AML-193 (cell line): ENCODE measurements at places on chromosomes 16 and 17.
A peak's percentile ranks its signal among the peaks of the same experiment; 100 is the strongest.

- DNase-seq: no peak
These were observed 24.8 kb upstream of the NSRP1 start for GRCh38 chr17:30091771-30092170.

- no peak for DNase-seq
These were observed 50.6 kb downstream of the RBBP6 start for GRCh38 chr16:24589997-24590396.

GRCh38 chr16:17384471-17384870, 86.3 kb downstream of the XYLT1 start:
- DNase-seq: no peak

GRCh38 chr17:3888343-3889171, 4.3 kb downstream of the CAMKK1 start:
- no peak for DNase-seq

DNA sequence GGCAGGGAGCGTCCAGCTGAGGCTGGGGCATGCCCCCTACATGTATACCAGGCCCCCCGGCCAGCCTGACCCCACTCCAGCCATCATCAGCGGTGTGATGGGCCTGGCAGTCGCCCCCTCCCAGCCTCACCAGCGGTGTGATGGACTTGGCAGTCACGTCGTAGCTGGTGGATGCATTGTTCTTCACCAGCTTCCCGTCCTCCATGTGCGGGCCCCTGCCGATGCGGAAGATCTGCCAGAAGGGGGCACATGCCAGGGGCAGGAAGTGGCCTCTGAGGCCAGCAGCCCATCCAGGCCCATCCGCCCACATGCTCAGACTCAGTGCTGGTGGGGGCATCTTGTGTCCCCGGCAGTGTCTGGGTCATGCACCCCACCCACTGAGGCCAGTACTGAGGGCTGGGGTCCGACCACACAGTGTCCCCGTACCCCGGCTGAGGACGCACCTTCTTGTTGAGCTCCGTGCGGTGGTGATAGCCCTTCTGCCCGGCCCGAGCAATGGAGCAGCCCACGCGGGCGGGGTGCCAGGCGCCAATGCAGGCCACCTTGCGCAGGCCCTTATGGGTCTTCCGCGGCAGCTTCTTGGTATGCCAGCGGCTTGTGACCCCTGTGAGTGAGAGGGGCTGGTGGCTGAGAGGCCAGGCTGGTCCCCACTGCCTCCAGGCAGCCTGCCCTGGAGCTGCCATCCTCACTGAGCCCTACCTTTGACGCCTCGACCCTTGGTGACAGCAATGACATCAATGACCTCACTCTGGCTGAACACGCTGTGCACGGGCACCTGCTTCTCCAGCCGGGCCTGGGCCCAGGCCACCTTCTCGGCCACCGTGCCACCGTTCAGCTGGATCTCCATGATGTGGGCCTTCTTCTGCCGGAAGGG, 3.7 kb upstream of the MSRB1 start:
- DNase-seq: no peak

GRCh38 chr16:57479976-57480753, 6.1 kb downstream of the DOK4 start:
- no peak for DNase-seq

DNA sequence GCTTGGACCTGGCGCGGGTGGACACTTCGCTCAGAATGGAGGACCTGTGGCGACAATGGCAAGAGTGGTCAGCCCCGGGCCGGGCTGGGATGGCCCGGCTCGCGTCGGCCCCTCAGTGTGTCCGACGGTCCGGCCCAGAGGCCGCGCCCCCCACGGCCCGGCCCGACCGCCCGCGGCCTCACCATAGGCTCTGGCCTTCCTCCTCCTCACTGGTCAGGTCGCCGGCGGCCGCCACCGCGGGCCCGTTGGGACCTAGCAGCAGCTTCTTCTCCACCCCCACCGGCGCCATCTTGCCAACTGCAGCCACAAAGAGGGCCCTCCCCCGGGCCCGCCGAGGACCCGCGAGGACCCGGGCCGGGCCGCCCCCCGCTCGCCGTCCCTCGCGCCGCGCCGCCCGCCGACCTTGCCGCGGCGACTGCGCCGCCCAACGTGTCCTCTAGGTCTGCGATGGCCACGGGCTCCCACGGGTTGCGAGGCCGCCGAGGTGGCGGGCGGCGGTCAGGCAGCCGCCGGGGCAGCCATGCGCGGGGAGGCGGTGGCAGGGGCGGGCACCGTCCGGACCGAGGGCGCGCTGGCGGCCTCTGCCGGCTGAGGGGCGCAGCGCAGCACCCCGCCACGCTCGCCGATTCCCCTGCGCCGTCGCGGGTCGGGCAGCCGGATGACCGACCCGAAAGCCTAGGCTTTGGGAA, at the start of gene DYNC1LI2:
DYNC1LI2 (minus strand) TSS at position 307 of the 689 bp plus-strand sequence; CDS start at position 289, 18 bp downstream.
- DNase-seq: peak; percentile 57

GRCh38 chr17:40361925-40362695, 2.4 kb downstream of the GJD3 start:
- no peak for DNase-seq

DNA sequence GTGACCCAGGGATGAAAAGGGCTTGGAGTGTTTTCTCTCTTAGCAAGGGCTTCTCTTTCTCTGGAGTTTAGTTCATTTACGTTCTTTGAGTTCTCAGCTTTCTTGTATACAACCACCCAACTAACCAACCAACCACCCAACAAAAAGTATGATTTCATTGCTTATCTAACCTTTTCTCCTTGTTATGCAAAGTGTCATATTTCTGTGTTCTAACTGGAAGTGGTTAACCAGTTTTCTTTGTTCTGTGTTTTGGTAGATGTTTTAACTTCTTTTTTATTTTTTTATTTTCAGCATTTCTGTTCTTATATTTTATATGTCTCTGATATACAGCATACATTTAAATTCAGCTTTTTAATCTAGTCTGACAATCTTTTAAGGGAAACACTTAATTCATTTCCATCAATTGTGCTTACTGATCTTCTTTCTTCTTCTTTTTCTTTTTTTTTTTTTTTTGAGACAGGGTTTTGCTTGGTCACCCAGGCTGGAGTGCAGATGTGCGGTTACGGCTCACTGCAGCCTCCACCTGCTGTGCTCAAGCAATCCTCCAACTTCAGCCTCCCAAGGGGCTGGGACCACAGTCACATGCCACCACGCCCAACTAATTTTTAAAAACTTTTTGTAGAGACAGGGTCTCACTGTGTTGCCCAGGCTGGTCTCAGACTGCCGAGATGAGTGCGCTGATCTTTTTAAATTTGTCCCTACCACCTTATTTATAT, 29.6 kb downstream of the NLK start:
- no peak for DNase-seq

DNA sequence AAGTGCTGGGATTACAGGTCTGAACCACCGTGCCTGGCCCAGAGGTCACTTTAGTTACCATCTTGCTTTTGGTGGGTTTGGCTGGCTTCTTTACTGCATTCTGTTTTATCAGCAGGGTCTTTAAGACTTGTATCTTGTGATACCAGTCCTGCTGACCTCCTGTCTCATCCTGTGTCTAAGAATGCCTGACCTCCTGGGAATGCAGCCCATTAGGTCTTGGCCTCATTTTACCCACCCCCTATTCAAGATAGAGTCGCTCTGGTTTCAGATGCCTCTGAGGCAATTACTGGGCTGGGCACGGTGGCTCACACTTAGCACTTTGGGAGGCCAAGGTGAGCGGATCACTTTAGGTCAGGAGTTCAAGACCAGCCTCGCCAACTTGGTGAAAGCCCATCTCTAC, 63.8 kb downstream of the MFSD11 start:
- no peak for DNase-seq

- DNase-seq: no peak
These were observed 181.5 kb upstream of the GSE1 start for GRCh38 chr16:85431431-85432124.

DNA sequence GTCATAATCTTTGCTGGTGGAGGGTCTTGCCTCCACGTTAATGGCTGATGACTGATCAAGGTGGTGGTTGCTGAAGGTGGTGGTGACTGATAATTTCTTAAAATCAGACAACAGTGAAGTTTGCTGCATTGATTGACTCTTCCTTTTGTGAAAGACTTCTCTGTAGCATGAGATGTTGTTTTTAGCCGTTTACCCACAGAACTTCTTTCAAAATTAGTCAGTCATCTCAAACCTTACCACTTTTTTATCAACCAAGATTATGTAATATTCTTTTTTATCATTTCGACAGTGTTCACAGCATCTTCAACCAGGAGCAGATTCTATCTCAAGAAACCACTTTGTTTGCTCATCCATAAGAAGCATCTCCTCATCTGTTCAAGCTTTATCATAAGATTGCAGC, 5.9 kb downstream of the UQCRC2 start:
- DNase-seq: no peak

- no peak for DNase-seq
These were observed 39.7 kb downstream of the ERCC4 start for GRCh38 chr16:13959626-13960025.
